Fibroblast of skin of abdomen (primary cell): ENCODE measurements at places on chromosomes 7 and 10.
A peak's percentile ranks its signal among the peaks of the same experiment; 100 is the strongest.

- peak; percentile 54 for DNase-seq
These were observed 11.0 kb downstream of the DLG5 start for GRCh38 chr10:77915319-77916105.

GRCh38 chr7:1377111-1377909 lies 82.0 kb downstream of the MICALL2 start:
- DNase-seq, result no peak

DNA sequence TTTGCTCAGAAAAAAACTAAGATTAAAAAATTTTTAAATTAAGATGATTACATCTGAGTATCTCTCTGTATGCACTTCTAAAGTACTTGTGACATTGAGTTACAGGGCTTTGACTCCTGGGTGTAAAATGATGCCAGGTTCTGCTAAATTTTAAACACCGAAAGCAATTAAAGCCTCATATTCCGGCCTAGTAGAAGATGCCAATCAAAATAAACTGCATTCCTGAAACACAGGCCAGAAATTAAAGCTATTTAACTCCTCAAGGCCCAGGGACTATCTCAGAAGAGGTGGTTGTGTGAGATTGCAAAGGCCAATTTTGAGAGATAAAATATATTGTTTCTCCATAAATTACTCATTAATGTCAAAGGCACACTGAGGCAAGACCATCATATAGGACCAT lies 388.3 kb downstream of the KIF20B start:
- no peak for DNase-seq

GRCh38 chr7:32892521-32893206 lies 1.1 kb upstream of the KBTBD2 start:
- DNase-seq, result peak; percentile 81

DNA sequence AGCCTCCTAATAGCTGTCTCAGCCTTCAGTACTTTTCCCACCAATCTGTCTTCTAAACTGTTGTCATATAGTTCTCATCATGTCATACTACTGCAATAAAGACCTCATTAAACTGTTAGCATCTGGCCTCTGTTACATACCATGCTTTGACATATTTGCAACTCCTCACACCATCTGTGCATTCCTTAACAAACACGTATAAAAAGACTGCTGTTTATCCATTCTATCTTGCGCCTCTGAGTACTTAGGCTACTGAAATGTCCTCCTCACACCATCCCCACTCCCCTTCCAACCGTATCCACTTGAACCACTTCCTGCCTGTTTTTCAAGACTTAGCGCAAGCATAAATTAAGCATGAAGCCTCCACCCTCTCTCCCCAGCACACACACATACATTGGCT lies 41.6 kb downstream of the SLC16A9 start:
- DNase-seq, result peak; percentile 81

GRCh38 chr7:30268586-30268985 lies 15.8 kb upstream of the ZNRF2 start:
- no peak for DNase-seq

- DNase-seq, result peak; percentile 57
These were observed 14.5 kb downstream of the VWDE start for GRCh38 chr7:12389089-12389700.

- DNase-seq, result no peak
These were observed 564.2 kb downstream of the TCERG1L start for GRCh38 chr10:130747356-130747755.

DNA sequence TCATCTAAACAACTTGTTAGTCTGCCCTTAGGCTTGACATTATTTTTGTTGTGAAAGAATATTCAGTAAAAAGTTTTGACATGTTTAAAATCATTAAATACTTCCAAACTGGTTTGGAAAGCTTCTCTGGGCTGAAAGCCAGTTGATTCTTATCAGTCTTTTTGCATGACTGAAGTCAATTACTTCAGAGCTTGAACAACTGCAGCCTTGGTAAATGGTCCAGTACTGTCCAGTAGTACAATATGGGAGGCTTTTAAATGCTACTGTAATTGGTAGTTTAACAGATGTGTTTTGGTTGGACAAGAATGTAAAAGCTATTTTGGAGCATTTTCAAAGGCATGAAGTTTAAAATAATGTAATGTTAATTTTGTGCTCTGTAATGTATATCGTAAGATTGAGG lies 103.4 kb downstream of the SDK1 start:
- peak; percentile 48 for DNase-seq

GRCh38 chr7:85030893-85031292 lies 156.0 kb downstream of the SEMA3D start:
- peak; percentile 76 for DNase-seq

DNA sequence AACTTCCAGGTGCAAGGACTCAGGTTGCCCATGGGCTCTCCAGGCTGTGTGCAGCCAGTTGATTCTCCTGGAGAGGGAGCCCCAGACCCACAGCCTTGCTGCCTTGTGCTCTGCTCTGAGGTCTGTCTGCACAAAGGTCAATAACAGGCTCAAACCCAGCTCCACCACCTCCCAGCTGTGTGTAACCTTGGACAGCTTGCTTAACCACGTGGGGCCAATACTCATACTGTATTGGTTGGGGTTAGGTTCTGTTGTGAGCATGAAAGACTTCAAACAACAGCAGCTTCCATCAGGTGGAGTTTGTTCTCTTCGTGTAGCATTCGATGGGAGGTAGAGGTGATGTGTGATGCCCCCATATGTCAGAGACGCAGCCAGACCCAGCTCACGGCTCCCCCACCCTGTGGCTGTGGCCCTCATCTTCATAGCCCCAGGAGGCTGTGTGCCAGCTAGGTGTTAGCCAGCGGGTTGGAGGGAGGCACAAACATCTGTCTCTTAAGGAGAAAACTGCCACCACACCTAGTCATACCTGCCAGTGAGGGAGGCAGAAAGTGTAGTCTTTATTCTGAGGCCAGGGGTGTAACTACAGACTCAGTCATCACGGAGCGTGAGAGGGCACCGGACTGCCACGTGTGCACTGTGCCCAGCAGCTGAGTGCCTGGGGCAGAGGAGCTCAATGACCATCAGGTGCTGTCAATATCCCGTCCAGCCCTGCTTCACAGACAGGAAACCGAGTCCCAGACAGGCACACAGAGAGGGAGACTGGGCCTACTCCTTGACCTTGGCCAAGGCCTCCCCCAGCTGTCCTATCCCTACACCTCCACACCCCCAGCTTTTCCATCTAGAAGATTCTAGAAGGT lies 8.1 kb upstream of the POLD2 start:
- no peak for DNase-seq

DNA sequence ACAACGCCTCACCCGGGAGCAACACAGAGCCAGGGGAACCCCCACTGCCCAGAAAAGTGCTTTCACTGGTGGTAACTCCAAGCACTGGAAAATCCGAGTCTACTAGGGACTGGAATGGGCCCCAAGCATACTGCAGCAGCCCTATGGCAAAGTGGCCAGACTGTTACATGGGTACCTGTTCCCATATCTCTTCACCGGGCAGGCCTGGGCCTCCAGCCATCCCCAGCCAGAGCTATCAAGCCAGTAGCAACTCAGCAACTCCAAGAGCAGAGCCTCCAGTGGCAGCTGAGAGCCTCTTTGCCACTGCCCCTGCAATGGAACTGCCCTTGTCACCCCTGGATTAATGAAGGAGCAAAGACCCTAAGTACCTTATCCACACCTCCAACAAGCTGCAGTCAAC lies 73.5 kb downstream of the HBP1 start:
- DNase-seq, result no peak

DNA sequence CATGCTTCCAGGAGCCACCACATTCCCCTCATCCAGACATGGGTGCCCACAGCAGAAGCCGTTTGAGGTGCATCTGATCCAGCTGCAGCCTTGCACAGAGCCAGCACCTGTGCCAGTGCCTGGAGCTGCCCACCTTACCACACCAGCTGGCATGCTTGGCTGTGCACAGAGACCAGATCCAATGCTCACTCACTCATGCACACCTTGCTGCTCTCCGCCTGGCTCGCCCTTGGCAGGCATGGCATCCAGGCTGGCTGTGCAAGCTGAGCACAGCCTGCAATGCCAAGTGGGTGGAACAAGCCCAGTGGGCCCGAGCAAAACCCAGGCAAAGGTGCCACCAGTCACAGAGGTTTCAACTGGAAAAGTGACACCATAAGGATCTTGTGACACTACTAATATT lies 66.9 kb upstream of the SEMA3A start:
- DNase-seq, result no peak

GRCh38 chr10:35465673-35466072 lies 129.4 kb downstream of the CCNY start:
- no peak for DNase-seq

DNA sequence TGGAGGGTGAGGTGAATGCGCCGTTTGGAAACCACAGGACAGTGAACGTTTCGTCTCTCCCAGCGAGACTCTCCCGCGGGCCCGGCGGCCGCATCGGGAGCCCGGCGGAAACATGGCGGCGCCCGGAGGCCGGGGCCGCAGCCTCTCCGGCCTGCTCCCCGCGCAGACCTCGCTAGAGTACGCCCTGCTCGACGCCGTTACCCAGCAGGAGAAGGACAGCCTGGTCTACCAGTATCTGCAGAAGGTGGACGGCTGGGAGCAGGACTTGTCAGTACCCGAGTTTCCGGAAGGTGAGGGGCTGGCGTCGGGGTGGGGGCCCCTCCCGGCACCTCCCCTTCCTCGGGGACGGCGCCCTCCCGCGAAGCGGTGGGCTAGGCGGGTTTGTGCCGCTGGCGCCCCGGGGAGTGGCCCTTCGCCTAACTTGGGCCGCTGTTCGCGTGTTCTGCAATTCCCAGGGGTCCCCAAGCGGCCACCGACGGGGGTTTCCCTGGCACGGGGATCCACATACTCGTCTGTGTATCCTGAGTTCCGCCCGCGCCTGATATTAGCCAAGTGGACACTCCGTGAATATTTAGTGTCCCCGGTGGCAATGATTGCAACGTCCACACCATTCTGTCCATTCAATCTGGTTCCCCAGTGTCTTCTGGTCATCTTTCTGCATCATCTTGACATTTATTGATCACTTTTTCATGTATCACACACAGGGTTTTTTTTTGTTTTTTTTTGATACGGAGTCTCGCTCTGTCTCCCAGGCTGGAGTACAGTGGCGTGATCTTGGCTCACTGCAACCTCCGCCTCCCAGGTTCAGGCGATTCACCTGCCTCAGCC lies 514 bp downstream of the NHLRC2 start:
- DNase-seq, result peak; percentile 35

DNA sequence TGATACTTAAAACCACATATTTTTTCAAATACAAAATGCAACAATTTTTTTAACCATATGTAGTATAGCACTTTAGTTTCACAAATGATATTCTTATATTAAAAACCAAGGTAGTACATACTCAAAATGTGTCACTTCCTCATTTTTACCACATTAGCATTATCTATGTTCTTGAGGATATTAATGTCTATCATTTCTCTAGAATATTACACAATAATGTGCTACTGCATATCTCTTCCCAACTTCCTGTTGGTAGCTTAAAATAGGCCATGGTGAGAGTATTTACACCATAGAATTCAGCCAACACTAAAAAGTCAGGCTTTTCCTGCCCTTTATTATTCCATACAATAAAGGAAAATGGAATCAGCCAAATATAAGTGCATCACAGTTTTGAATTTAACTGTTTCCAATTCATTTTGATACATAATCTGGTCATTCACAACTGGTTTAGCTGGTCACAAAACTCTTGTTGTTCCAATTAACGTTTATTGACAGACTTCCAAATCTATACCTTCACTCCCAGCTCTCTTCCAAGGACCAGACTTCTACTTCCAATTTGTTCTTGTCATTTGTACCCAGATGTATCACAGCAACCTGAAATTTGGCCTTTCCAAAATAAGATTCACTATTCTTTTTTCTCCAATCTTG lies 20.0 kb upstream of the LRRC17 start:
- DNase-seq, result no peak

DNA sequence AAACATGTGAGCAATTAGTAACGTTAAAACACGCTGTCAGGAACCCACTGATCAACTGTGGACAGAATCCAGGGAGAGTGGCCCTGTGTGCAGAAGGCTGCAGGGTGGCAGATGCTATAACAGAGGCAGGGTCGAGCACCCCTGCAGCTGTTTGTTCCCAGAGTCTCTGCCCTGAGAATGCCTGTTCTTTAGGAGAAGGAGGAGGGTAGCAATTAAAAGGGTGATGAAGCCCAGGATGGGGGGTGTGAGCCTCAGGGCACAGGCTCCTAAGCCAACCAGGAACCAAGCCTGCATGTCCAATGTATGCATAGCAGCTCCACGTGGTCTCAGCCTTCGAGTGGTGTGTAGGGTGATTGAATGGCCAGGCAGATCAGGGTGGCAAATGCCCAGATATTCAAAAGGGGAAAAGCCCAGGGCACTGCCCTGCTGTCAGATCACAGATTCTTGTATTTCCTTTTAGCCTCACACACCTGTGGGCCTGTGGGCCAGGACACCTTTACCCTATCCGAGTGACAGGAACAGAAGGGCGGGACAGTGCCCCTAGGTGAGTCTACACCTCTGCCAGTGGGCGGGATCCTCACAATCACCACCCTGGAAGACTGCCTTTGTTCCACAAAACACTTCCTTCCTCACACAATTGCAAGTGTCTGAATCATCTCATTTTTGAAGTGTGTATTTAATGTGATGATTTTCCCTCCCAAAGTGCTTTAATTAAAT lies 7.3 kb downstream of the WDFY4 start:
- no peak for DNase-seq

DNA sequence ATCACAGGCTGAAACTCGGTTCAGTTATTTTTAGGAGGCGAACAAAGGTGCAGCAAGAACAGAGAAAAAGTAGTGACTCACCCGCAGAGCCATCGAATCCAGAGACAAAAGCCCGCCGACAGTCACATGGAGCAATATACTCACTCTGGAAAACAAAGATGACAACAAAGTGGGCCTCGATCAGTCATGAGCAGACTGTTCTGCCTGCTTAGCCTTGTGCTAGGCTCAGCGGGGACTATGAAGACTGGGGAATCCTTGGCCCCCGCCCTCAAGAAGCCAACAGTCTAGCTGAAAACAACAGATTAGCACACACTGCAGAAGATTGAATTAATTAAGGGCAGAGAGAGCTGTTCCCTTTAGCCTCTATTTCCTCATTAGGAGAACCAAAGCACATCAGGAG lies 30.4 kb downstream of the XPNPEP1 start:
- DNase-seq, result peak; percentile 62

- peak; percentile 45 for DNase-seq
These were observed 22.8 kb upstream of the TTYH3 start for GRCh38 chr7:2608921-2609411.

- peak; percentile 53 for DNase-seq
These were observed 245.7 kb downstream of the WDR11 start for GRCh38 chr10:121096617-121097431.

- no peak for DNase-seq
These were observed 327.2 kb downstream of the GALNT17 start for GRCh38 chr7:71459132-71459531.

- DNase-seq, result no peak
These were observed 65.2 kb downstream of the HYCC1 start for GRCh38 chr7:22948770-22949169.

GRCh38 chr7:68247126-68247525 lies 1250.5 kb downstream of the TYW1 start:
- no peak for DNase-seq
